GM23338 (cell line): ENCODE measurements at places on chromosomes 4 and X.

DNA sequence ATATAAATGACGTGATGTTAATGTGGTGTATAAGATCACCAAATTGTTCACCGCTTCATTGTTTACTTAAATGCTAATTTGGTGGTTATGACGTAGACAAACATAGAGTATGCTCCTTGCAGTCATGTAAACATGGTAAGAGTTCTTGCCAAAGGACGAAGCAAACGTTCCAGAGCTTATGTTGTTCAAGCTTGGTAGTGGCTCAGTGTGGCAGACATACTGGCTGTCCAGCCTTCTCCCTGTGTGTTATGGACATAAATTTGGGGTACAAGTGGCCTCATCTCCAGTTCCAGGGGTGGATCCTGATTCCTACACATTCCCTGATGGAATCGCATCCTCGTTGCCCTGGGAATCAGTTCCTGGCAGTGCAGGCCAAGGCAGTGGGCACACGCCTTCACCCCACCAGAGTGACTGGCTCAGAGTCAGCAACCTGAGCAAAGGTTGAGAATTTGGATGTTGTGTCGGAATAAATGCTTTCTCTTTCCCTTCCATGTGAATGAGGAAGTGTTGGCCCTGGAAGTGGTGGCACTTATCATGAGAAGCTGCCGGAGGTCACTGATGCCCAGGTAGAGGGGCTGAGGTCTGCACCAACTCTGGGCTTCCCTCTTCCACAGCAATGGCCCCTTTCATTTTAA, 25.4 kb downstream of the F11 start:
- DNase-seq = no peak

- DNase-seq = no peak
Measured at GRCh38 chr4:173001571-173001970, 167.0 kb upstream of the GALNT7 start.

- no peak for DNase-seq
Measured at GRCh38 chr4:73762409-73762808, 22.0 kb downstream of the CXCL8 start.

- no peak for DNase-seq
Measured at GRCh38 chr4:80897537-80898303, 132.8 kb upstream of the BMP3 start.

GRCh38 chr4:142203505-142203904, 567.1 kb downstream of the IL15 start:
- no peak for DNase-seq

DNA sequence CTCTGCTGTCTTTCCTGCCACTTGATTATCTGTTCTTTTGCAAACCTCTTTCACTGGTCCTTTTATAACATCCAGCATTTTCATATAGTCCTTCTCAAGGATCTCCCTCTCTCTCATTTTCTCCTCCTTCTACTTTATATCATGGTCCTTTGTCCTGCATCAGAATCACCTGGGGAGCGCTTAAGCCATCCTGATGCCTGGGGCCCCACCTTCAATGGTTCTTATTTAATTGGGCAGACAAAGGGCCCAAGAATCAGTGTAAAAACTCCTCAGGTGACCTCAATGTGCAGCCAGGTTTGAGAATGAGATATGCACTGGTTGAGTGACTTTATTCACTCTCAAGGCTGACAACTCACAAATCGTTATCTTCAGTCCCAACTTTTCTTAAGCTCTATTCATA, 283.9 kb downstream of the UNC5C start:
- DNase-seq = peak; percentile 28

DNA sequence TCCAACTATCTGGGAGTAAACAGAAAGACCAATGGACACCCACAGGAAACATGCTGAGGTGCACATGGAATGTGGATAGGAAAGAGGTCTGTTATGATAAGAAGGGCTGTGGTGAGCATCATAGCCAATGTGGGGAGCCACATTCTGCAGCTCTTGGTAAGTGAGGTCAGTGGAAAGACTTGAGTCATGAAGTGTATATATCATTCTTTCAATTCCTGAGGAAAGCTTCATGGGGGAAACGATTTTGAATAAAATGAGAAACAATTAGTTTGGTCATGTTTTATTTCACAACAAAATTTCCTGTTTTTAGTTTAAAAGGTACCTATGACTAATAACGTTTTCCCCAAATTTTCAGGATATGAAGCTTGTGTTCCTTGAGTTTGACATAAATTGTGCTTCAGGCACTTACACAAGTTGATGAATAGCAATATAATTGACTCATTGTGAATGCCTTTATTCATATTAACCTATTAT, 41.4 kb upstream of the RASSF6 start:
- DNase-seq = no peak

DNA sequence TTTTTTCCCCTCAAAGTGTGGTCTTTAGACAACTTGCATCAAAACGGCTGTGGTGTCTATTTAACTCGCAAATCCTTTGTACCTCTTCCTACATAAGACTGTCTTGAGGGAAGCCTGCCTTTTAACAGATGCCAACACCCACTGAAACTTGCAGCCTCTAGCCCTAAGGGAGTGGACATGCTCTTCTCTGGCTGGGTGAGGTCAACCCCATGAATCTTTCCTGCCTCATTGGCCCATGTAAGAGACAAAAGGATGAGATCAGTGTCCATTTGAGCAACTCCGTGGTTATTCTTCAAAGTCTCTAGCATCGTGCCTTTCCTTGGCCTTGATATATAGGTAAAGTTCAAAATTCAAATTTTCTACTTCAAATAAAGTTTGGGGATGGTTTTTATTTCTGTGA, 134.7 kb downstream of the SHROOM3 start:
- DNase-seq = no peak
